Astrocyte (in vitro differentiated cells and primary cell): ENCODE measurements at places on chromosomes 1 and 21.
A peak's percentile ranks its signal among the peaks of the same experiment; 100 is the strongest.

DNA sequence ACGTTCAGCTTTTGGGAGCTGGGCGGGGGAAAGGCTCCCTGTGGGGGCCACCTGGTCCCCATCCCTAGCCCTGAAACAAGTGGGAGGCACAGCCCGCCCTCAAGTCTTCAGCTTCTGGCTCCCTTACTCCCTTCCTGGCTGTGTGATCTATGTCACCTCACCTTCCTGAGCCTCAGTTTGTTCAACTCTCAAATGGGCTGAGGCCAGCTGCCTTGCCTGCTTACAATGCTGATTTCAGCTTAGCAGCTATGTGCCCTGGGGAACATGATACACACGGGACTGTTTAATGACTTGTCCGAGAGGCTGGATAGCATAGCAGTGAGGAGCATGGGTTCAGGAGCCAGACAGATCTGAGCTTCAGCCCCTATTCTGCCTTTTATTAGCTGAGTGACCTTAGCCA, 19.3 kb downstream of the GRHL3 start:
- DNase-seq: no peak

DNA sequence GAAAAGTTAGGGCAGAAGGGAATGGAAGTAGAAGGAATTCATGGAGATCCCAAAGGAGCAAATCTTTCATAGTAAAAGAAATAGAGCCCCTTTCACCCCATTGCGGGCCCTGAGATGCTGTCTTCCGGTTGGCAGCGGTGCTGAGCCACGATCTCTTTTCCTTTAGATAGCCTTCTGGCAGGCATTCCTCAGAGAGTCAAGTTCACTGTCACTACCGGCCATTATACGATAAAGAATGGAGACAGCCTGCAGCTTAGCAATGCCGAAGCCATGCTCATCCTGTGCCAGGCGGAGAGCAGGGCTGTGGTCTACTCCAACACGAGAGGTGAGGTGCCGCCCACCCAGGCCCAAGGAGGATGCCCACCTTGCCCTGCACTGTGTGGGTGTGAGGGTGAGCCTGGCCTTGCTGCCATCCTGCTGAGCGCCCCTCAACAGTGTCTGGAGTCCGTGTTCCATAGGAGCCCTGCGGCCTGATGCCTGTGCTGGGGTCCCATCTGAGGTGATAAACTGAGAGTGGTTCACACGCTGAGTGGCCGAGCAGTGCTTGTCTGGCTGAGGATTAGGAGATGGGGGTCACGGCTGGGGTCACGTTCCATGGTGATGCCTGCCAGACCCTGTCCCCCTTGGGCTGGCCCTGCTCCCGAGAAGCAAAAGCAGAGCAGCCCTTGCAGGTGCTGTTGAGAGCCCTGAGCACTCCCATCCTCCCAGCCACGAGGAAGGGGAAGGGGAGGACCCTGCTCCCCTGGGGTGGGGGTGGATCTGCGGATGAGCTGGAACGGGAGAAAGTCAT, 20.4 kb upstream of the PWP2 start:
- no peak for DNase-seq

DNA sequence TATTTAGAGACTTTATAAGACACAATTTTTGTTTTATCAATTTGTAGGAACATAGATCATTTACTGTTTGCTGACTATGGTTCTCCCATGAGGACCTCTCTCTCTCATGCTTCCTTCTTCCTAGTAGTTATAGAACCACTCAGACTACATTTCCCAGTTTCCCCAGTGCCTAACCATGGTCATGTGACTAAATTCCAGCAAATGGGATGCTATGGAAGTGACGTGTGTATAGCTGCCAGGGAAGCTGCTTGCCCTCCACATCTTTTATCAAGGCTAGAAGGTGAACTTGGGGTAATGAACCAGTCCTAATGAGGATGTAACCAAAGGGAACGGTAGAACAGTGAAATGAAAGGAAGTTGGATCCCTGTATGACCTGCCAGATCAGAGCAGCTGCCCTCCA, 184.0 kb downstream of the MIS18A start:
- DNase-seq: no peak

DNA sequence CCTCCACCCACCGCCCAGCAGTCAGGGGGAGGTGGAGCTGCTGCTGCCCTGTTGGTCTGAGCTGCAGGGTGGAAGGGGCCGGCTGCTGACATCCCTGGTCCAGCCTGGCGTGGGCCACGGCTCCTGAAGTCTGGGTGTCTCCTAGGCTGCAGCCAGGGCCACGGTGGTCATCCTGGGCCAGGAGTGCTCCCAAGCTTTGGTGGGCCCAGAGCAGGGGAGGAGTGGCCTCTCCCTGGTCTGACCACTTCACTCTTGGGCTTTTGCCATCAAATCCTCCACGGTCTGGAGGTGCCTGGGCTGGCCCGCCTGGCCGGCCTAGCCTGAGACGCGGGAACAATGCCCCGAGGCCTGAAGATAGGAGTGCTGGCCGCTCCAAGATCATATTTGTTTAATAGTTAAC, 5.8 kb downstream of the PRDM16 start:
- DNase-seq: peak; percentile 13

DNA sequence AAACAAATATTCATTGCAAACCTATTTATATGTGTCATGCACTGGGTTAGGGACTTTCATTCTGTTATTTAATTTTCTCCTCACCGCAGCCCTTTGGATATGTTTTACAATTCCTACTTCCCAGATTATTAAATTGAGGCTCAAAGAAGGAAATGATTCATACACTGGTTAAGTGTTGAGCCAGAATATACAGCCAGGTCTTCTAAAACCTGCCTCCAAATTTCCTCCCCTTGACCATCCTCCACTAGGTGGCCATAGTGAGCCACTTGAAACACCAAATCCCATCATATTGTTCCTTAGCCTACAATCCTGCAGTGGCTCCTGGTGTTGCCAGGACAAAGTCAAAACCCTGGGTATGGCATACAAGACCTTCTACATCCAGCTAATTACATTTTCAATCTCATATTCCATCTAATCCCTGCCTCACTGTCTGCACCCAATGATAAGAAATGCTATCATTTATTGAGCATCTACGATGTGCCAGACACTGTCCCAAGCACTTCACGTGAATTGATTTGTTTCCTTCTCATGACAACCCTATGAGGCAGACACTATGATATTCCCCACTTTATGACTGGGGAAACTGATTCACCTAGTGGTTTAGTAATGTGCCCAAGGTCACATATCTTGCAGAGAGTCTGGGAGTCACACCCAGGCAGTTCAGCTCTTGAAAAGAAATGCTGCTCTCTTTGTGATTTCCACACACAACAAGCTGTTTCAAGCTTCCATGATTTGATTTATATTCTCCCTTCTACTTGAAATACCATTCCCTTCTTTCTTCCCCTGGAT, 23.6 kb upstream of the KIRREL1 start:
- DNase-seq: peak; percentile 82

DNA sequence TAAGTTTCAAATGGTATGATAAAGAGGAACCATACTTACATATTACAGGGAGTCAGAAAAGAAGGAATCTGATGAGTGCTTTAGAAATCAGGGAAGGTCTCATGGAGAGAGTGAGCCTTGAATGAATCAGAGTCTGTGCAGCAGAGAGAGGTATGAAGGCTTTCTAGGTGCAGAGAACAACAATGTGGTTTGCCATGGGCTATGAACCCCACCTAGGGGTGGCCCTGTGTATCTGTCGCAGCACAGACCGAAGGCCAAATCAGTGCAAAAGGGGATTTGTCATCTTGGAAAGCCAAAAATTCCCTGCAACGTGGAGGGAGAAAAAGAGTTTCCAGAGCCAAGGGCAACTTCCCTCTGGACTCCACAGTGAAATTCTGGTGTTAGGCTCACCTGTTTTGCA, 3.5 kb downstream of the PAPPA2 start:
- no peak for DNase-seq

DNA sequence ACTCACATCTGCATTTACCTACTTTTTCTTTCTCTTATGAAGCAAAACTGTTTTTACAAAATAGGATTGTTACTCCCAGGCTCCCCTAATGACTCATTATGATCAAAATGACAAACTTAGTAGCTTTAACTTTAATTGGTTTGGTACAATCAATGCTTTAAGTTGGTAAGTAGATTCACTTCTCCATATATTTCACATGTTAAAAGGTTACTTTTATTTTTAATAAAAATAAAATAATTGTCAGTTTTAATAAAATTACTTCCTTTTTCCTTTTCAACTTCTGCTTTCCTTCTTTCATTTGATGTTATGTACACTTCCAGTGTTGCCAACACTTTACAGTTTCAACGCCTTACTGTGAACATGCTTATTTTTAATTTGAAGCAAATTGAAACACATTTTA, 477.6 kb downstream of the SETD4 start:
- DNase-seq: no peak

DNA sequence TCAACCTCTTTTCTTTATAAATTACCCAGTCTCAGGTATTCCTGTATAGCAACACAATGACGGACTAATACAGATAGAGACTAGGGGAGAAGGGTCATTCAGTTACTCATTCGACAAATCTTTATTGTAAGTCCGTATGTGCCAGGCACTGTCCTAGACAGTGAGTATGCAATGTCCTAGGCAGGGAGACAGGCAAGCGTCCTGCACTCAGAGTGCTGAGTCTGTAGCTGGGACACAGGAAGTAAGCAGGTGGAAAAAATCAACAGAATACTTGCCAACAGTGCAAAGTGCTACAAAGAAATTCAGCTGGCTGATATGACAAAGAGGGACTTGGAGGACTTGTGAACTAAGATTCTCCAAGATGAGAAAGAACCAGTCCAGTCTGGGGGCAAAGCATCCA, 92.2 kb upstream of the ZBTB40 start:
- DNase-seq: no peak

DNA sequence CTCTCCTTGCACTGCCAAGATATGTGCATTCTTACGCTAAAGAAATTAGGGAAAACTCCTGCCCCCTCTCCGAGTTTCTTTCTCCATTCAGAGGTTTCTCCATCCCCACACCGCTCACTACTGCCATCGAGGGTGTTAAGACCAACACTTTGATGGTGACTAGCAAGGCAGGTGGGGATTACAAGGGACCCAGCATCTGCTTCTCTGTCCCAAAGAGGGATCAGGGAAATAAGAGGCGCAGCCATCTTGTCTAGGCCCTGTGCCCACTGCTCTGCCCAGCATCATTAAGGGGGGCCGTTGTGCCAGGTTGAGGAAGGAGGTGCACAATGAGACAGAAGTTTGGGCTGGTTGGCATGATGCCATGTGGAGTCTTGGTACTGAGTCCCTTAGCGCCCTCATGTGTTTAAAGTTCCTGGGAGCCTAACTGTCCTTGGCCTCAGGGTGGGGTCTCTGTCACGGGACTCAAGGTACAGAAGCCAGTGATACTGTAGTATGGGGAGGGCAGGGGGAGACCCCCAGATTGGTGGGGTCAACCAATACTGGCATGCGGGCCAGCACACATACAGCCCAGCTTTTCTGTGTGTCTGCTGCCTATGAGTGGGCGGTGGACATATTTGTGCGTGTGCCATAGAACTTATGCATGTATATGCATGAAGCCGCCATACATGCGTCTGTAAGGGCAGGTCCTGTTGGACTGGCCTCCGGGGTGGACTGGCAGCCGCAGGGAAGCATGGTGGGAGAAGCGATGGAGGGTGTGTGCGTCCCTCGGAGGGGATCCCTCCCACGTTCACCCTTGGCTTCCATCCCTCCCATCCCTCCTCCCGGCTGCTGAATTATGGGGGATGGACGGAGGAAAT, 5.5 kb downstream of the EFNA3 start:
- DNase-seq: no peak

DNA sequence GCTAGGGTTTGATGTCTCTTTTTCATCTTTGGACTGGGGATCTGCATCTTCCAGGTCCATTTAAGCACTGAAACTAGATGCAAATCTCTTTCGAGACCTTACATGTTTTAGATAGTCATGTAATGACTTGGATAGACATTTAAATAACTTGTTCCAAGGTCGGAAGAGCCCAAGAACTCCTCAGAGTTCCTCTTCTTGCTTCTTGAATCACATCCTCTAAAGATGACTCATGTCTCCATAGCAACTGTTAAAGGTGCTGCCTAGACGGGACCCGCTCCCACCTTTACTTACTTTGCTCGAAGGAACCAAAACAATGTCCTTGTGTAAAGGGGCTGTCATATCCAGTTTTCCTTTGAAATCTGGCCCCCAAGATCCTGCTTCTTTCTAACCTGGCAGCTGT, 130.0 kb downstream of the EDEM3 start:
- no peak for DNase-seq

DNA sequence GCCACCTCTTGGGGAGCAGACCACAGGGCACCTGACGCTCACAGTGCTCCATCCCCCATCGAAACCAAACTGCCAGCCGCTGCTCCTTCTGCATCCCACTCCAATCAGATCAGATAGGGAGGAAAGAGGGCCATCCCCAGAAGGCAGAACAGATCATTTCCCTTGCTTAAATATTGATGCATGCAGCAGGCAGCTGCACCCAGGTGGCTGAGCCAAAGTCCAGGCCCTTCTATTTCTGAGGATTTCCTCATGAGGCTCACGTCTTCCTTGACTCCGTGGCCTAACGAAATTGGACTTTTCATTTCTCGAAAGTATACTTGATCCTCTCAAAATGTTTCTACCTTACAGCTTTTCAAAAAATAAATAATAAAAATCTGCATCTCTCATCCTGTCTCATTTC, 239.2 kb downstream of the ATG4C start:
- DNase-seq: no peak

DNA sequence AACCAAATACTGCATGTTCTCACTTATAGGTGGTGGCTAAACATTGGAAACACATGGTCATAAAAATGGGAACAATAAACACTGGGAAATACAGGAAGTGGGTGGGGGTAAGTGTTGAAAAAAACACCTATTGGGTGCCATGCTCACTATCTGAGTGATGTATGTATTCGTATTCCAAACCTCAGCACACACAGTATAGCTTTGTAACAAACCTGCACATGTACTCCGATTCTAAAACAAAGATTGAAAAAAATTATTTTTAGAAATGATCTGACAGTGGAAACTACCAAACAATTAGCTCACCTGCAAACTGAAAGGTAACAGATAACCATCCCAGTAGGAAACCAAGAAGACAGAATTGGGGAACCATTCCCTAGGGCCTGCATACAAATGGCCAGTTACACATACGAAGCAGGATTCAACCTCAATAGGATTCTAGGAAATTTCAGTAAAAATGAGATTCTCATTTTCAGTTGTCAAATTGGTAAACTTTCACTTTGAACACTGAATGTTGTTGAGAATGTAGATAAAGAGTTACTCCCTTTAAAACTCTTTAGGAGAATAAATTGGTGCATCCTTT, 88.1 kb upstream of the LRRC8D start:
- no peak for DNase-seq

GRCh38 chr1:93028542-93028941, 50.5 kb upstream of the MTF2 start:
- DNase-seq: no peak

GRCh38 chr1:23748016-23748415, 4.7 kb downstream of the ELOA start:
- no peak for DNase-seq
